ENCODE measurements at places on chromosomes 6 and 20.
A peak's percentile ranks its signal among the peaks of the same experiment; 100 is the strongest.

GRCh38 chr6:54194067-54194466 lies 82.8 kb downstream of the MLIP start:
- peak; percentile 57 for DNase-seq

GRCh38 chr20:2051946-2052345 lies 49.7 kb upstream of the STK35 start:
- DNase-seq = no peak

DNA sequence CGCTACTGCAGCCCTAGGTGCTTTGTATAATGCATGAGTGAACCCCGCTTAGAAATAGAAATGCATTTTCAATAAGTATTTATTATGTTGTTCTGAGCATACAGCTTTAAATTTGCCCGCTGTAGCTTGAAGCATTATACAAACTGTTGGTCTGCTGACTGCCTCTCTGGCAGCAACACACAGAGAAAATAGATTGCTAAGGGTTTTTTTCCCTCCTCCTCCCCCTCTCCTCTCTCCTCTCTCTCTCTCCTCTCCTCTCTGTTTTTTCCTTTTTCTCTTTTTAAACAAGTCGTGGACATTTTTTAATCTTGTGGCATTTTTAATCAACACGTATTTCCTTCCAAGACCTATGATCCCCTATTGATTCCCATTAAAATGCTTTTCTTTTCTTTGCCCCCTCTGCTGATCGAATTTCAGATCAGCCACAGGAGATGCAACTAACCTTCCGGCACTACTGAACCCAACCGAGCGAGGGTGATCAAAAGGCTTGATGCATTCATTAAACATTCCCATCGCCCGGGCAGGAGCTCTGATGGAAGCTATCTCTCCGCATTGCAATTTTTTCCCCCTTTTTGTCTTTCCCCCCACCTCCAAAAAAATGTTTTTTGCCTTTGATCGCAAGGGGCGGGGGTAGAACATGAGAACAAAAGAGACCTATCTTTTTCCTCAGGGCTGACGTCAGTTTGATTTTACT lies 90.7 kb upstream of the ARID1B start:
- DNase-seq = peak; percentile 61

DNA sequence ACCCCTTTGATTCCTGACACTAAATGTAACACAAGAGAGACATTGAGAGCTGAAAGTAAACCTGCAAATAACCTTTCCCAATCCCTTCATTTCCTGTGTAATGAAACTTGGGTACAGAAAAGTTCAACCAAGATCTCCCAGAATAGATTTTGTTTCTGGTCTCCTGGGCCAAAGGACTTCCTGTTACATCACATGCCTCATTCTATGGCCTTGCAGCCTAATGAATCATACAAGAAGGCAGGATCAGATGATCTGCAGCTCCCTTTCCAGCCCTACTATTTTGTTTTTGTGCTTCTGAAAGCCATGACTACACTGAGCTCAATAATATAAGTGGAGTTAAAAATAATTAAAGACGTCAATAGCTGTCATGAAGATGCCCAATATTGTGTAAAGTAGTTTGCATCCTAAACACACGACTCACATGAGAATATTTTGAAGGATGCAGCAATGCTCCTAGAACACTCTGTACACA lies 73.4 kb upstream of the NOX3 start:
- peak; percentile 95 for DNase-seq

GRCh38 chr6:7542065-7542873 lies 798 bp downstream of the DSP start:
- no peak for DNase-seq

- no peak for DNase-seq
These were observed 230.9 kb downstream of the PKHD1 start for GRCh38 chr6:51856508-51856907.

GRCh38 chr20:10240655-10241054 lies 22.0 kb downstream of the SNAP25 start:
- no peak for DNase-seq
